ENCODE measurements at places on chromosomes 16 and 17.

DNA sequence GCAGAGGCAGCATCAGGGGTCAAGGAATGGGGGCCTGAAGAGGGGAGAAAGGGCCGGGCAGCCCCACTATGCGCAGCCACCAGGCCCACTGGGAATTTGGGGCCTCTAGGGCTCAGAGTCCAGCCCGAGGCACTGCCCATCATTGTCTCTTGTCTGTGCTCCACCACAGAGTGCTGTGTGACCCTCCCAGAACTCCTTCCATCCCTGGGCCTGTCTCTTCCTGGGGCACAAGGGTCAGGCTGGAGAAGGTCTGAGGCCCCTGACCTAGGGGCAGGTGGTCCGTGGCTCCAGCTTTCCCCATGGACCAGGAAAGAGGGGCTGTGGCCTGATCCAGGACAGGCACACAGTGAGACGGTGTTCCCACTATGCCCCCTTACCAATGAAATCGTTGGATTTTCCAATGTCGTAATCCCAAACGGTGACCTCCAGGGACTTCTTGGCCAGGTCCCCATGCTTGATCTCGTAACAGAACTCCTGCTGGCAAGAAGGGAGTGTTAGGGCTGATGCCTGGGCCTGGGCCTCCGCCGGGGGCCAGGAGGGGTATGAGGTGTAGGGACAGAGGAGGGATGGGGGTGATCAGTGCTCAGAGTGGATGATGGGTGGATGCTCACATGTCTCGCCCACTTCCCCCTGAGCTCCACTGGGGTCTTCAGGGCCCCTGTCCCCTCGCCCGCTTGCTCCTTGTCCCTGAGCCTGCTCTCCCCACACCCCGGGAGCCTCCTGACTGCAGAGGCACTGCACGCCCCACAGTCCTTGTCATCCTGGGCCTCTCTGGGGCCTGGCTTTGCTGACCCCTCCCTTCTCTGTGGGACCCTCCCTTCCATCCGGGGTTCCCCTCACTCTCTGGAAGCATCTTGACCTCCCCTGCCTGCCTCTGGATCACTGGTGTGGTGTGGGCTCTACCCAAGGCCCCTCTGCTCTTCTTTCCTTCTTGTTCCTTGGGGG, 10.7 kb downstream of the SCGB1C2 start:
- DNase-seq = no peak

- no peak for DNase-seq
Observed at GRCh38 chr16:89034971-89035668, 58.1 kb upstream of the CBFA2T3 start.

DNA sequence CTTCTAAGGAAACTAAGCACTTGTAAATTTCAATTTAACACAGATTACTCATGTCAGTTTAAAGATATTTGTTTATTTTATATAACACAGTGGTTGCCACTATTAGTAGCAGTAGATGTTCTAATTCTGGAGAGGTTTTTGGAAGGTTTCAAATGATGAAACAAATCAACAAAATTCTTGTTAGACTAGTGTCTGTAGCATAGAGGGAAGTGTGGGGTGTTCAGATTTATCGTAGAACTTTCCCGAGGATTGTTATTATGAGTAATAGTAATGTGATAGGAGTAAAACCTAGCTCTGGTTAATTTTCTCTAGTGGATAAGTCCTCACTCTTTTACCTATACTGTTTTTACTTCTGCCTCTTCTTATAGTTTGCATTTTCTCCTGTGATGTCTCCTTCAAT, 6.3 kb downstream of the GAN start:
- no peak for DNase-seq

- no peak for DNase-seq
Observed at GRCh38 chr17:34913001-34913400, 48.3 kb downstream of the CCT6B start.

GRCh38 chr16:71288890-71289731, at the start of gene CMTR2:
TSS of gene CMTR2 (minus strand) at chr16:71289402. CDS start at chr16:71285920, 3,482 bp downstream.
- peak; percentile 90 for DNase-seq

DNA sequence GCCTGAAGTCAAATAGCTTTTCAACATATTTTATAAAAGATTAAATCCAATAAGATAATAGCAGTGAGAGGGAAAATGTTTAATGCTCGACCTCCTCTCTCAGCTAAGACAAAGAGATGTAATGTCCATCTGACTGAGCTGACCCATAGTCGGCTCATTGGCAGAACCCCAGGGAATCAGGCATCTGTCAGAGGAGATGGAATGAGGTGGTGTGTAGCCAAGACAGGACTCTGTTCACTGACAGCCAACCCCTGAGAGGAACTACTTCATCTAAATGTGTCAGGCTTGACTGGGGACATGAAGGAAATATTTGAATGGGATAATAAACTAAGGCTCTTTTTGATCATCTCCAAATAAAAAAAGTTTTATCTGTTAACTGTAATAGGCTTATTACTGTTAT, 188.0 kb downstream of the CDH11 start:
- no peak for DNase-seq

DNA sequence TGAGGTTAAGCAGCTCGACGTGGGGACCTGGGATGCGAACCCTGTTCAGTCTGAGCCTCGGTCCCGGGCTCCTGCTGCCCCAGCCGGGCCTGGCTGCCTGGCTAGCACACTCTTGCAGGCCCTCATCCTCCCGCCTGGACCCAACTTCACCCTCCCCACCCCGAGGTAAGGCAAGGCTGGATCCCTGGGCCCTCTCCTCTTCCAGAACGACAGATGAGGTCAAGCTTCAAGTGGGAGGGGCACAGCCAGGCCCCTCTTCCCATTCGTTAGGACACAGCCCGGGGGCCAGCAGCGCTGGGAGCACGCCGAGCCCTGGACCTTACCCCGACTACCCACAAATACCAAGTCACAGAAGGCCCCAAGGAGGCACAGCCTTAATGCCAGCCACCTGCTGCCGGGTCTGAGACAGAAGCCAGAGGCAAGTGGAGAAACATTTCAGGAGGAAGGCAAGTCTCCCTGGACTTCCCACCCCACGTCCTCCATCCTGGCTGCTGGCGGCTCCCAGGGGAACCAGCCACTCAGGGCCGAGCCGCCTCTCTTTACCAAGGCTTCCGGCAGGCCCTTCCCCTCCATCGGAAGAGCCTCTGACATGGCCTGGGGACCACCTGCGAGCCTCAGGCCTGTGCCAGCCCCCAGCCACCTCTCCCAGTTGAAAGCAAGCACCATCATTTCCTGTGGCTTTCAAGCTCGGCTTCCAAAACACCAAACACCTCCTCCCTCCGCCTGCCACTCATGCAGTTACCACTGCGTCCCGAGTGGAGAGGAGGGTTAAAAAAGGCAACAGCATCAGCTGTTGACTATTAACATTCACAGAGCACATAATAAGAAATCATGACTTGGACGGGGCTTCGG, 59.9 kb downstream of the RPH3AL start:
- DNase-seq = no peak

- DNase-seq = no peak
Observed at GRCh38 chr17:35057332-35057915, 6.1 kb downstream of the RFFL start.

GRCh38 chr17:66839616-66840015, 4.7 kb downstream of the CACNG5 start:
- DNase-seq = no peak
